ENCODE measurements at places on chromosomes 1 and 21. TPM values are rescaled to one million over a fixed set of nuclear protein-coding genes. Genes with fewer than 3 reads are reported as not detected.

DNA sequence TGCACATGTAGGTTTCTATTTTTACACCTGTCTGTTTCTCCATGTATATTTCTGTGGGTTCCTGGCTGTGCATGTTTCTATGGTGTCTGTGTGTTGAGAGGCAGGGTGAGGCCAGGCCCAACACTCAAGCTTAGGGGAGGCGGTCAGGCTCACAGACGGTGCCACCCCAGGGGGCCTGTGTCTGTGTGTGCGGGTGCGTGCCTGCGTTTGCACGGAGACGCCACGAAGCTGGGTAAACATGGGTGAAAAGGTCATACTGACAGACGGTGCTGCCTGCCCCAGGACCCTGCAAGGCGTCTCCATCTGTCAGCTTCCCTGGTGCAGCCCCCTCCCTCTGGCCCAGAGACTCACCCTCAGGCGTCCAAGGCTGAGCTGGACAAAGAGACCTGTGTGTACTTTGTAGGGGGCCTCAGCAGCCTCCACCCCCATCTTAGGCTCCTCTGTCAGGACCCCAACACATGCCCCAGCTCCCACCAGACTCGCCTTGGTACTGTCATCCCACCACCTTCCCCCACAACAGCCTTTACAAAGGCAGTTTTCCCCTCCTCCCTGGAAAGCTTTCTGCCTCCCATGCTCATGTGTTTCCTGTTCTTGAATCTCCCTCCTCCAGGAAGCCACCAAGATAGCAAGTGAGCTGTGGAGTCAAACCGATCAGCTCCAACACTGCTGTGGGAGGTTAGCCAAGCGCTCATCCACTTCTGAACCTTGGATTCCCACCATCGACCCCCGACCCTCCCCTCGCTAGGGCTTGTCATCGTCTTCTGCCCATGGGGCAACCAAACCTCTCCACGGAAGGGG is 34.1 kb downstream of the PTPRF start:
- no peaks in the 10 kb centered on the region for H3K27me3 ChIP-seq
- no peaks in the 10 kb centered on the region for H3K36me3 ChIP-seq
- H3K4me1 ChIP-seq = peaks cover 8% of the 10 kb centered on the region
- H3K4me3 ChIP-seq = no peak overlapping the region
- no peak for DNase-seq
- H3K27ac ChIP-seq = no peak overlapping the region

- H3K27me3 ChIP-seq = no peaks in the 10 kb centered on the region
- no peak overlapping the region for H3K4me3 ChIP-seq
- no peaks in the 10 kb centered on the region for H3K36me3 ChIP-seq
- no peaks in the 10 kb centered on the region for H3K4me1 ChIP-seq
- DNase-seq = no peak
These were observed 7.4 kb upstream of the DEGS1 start for GRCh38 chr1:224175617-224176016.

DNA sequence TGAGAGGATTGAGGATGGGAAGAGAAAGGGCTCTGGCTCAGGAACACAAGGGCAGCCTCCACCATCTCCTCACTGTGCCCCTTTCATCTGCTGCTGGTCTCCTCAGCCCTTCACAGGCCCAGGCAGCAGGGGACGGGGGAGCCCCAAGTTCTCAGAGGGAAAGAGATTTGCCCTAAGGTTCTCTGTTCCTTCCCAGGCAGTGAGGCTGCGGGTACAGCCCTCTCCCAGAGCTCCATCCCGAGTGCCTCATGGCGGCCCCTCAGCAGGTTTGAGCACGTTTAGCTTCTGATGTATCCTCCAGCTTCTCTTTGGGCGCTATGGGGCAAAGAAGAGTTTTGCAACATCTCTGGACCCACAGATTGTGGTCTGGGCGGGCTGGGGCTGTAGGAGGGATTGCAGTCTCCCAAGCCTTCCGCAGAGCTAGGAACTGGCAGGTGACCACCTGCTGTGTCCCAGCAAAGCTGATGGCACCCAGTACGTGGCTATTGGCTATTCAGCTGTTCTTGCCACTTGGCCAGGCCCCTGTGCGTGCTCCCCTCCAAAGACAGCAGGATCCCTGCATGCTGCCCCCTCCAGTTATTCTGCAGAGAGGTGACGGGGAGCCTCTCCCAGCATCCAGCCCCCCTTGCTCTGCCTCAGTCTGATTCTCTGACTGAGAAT is 10.1 kb downstream of the DISP3 start:
- H3K27me3 ChIP-seq = peaks cover 12% of the 10 kb centered on the region
- no peak for DNase-seq
- H3K4me3 ChIP-seq = no peak overlapping the region
- no peak overlapping the region for H3K27ac ChIP-seq

GRCh38 chr1:36816348-36816747 is 218.0 kb downstream of the GRIK3 start:
- no peaks in the 10 kb centered on the region for H3K36me3 ChIP-seq
- no peaks in the 10 kb centered on the region for H3K4me1 ChIP-seq
- no peak overlapping the region for H3K27ac ChIP-seq
- DNase-seq = no peak
- H3K4me3 ChIP-seq = no peak overlapping the region

The FAM177B gene
- 2.3 TPM for total RNA-seq

The MCOLN2 gene
- total RNA-seq = 1.6 TPM

The SMCP gene
- not detected for total RNA-seq

The MPL gene
- not detected for total RNA-seq
